Memory B cell (primary cell): ENCODE measurements at places on chromosomes 2 and 18.

DNA sequence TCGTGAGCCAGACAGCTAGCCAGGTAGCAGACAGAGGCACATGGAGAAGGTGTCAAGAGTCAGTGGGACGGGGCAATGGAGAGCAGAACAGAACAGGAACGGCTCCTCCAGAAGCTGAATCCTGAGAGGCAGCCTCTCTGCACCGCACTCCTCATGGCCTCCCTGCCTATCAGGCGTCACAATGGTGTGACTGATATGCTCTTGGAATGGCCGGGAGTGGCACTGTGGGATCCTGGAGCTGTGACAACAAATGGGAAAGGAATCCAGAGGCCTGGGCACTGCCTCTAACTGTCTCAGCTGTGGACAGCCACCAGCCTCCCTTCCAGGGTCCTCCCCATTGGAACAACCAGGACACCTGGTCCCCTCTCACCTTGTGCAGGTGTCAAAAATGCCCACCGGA, 89.1 kb upstream of the ID2 start:
- no peak for DNase-seq

GRCh38 chr2:212076456-212076855, 462.1 kb downstream of the ERBB4 start:
- no peak for DNase-seq

GRCh38 chr18:74613381-74613780, 15.7 kb downstream of the ZNF407 start:
- DNase-seq = no peak

DNA sequence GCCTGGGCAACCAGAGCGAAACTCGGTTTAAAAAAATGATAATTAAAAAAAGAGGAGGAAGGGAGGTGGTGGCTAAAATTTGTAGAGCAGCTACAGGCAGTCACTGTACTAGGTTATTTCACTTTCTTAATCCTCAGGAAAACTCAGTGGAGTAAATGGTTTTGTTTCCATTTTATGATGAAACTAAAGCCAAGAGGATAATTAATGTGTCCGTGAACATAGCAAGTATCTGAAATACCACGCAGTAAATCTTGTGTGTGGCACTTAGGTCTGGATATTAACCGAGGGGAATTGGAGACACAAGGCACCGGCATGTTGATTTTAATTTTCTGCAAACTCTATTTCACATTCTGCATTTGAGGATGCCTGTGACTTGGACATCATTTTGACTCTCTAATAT, 14.5 kb downstream of the SH3BP4 start:
- no peak for DNase-seq

DNA sequence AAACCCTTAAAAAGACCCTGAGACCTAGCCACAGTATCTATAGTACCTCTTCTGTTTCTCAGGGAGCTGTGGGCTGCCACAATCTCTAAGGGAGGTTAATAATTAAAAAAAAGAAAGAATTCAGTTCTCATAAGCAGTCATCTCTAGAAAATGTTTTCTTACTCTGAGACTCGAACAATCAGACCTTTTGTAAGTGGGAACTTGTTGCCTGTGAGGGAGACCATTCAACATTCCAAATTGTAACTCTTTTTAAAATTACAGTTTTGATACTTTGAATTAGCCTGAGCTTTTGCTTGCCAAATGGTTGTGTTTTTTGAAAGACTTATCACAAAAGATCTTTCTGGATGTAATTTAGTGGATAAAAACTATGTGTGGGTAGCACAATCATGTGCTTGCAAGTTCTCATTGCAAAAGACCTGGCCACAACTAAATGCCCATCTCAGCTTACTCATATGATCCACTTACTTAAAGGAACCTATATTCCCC, 33.3 kb downstream of the IL1R2 start:
- no peak for DNase-seq

- DNase-seq = no peak
Measured at GRCh38 chr2:166632616-166633015, 138.6 kb upstream of the SCN7A start.

GRCh38 chr2:234310166-234310565, 186.7 kb downstream of the ARL4C start:
- no peak for DNase-seq

DNA sequence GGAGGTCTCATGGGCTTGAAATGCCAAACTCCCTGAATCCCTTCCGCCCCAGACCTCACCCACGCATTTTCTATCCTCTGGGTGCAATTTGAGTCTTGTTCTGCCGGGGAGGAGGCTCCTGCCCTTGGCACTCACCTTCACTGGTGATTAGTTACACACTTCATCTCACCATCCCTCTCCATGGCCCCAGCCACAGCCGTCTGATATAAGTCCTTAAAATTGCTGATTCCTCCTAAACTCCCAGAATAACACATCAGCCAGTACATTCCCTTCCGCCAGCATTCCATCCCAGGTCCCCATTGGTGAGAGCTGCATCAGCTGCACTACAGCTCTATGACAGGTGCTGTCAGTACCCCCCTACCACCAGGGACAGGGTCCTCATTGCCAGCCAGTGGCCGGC, 3.9 kb downstream of the TIMM21 start:
- DNase-seq = no peak

- DNase-seq = no peak
Measured at GRCh38 chr2:18045230-18045629, 166.8 kb downstream of the KCNS3 start.

DNA sequence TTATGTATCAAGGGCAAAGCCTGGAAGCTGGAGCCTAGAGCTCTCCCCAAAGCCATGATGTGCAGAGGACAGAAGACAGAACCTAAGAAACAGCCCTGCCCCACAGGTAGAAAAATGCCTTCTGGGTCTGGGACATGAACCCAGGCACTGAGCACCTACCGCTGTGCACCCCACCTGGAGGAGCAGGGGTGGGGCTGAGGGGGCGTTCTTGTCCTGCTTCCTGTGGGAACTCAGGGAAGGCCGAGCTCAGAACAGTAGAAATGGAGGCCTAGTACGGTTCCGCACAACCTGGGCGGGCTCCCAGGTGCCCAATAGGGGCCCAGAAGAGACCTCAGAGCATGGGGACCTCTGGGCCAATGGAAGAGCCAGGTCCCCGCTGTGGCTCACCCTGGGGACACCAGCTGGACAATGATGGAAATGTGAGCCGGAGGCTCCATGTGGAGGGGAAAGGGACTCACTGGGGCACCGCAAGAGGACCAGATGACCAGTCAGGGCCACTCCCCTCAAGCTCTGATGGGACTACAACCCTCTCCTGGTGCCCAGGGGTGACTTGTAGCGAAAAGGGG, 3.2 kb downstream of the CRACDL start:
- no peak for DNase-seq

DNA sequence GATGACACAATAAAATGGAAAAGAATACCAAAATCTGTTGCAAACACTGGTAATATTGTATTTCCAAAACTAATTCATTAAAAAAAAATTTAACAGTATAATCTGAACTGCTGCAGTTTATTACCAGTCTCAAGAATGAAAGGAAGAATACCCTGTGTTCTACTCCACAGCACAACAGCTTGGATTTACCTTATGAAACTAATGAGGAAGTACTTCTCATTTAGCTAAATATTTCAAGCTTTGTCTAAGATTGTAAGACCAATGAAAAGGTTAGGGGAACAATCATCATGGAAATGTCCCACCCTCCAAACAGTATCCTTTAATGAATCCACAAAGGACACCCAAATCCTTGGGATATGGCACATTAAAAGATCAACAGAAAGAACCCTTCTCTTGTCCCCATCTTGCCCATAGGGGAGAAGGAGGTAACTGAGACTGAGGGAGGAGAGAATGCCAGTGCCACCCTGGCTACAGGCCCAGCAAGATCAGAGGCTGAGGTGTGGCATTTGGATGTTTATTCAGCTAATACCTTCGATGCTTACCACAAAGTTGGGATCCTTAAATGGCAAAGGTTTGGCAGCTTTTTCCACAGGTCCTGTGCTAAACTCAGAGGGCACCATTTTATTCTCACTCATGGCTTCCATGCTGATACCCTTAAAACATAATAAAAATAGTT, 17.7 kb downstream of the INO80C start:
- no peak for DNase-seq

DNA sequence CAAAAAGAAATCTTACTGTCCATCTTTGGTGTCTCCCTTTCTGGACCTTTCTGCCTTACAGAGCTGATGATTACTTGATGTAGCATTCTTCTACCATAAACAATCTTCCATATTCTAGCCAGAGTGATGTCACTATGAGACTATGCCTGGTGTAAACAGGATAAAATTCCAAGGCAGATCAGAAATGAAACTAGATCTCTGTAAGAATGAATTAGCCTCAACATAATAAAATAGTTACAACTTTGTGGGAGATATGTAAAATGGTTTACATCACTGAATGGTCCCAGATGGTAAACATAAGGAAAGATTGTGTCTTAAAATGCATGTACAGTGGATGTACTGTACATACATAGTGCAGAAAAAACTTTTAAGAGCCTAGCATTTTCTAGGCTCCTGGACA, 112.3 kb upstream of the ZNF521 start:
- DNase-seq = no peak

DNA sequence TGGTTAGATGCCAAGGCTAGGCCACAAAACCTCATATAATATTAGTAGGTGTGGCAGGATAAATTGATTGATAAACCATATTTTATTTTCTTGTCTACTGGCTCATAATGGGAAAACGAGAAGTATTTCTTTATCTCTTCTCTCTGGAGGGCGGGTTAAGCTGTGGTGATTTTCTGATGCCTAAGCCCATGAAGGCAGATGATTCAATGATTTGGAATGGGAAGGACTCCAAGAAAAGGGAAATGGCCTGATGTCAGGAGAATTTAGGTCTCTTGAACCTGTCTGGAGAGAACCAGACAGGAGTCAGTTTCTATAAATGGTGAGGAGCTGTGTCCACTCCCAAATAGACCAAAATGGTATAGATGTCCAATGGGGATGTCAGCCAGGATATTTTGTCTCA, 18.7 kb upstream of the MAP4K3 start:
- DNase-seq = no peak

DNA sequence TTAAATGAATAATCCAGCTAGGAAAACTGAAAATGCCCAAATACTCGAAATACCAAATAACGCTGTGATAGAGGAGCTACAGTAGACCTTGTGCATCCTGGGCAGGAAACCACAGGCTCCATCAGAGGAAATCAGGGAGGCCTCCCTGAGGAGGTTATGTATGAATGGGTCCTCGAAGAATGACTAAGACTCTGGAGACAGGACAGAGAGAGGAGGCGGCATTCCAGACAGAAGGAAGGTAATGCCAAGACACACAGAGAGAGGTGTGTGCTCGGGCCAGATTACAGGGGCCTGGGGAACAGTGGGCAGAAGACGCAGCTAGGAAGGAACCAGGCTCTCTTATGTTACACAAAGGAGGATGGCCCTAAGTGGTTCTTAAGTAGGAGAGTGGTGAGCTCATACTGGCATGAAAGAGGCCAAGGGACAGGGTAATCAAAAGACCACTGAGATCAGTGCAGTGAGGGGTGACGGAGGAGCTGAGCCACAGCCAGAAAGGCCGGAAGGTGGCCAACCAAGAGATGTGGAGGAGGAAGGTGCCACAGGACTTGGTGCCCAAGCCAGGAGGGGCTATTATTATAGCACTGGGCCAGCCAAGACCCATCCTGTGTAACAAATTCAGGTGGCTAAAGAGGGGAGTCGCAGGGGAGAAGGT, 9.9 kb downstream of the ST3GAL5 start:
- no peak for DNase-seq

DNA sequence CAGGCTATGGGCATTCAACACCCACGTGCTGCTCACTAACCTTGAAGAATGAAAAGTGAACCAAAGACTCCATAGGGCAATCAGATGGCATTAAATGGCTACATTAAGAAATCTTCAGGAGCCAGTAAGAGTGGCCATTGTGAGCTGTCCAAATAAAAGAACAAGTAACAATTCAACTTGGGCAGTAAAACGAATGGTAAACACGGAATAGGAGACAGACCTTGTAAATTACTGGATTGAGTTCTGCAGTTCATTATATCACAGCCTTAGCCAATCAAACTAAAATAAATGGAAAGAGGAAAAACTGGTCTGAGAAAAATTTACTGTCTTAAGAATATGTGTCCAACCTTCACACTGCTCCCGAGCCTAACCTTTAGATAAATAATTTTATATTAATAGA, 306.5 kb upstream of the ZNF521 start:
- DNase-seq = no peak

DNA sequence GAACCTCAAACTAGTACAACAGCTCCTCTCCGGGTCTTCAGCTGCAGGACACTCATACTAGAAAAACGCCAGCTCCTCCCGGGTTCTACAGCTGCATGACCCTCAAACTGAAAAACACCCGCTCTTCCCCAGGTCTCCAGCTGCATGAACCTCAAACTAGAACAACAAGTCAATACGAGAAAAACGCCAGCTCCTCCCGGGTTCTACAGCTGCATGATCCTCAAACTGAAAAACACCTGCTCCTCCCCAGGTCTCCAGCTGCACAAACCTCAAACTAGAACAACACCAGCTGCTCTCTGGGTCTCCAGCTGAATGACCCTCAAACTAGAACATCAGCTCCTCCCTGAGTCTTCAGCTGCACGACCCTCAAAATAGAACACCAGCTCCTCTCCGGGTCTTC, 315.0 kb upstream of the TFPI start:
- DNase-seq = no peak

- DNase-seq = no peak
Measured at GRCh38 chr18:33817096-33817495, 239.1 kb downstream of the ASXL3 start.

DNA sequence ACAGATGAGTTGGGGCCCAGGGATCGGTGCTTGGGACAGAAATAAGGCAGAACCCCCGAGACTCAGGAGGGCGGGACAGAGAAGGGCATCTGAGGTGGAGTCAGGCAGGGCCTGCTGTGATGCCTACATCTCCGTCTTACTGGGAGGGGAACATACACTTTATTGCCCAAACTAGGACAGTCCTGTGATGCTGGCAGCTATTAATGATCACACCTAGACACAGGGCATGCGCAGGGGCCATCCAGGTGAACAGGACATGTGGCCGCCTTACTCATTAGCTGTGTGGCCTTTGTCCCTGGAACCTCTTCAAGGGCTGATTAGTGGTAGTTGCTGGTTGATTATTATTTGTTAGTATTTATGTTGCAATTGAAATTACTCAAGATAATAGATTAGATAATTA, 33.2 kb downstream of the MLPH start:
- DNase-seq = no peak

- no peak for DNase-seq
Measured at GRCh38 chr2:16475986-16476567, 189.6 kb downstream of the CYRIA start.

DNA sequence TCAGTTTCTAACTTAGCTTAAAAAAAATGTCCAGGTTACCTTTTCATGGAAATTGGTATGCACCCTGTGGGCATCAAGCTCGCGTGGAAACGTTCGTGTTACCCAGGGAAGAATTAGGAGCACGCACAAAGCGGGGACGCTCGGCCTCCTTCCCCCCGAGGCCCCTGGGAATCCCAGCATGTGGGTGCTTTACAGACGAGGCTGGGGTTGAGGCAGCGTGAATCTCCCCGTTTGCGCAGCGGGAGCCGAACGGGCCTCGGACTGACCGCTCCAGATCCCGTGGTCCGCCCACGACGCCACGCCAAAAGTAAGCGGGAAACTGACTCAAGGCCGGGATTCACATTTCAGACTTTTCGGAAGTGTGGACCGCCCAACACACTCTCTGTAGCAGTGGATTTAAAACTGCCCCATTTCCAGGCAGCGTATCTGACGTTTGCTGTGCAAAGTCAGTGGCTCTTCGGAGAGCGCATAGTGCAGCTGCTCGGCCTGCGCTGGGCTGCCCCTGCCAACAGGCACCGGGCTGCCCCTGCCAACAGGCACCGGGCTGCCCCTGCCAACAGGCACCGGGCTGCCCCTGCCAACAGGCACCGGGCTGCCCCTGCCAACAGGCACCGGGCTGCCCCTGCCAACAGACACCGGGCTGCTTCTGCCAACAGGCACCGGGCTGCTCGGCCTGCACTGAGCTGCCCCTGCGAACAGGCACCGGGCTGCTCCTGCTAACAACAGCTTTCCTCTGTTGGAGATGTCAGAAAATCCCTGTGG, 49.7 kb downstream of the SH3YL1 start:
- no peak for DNase-seq
